Uterine smooth muscle cell (primary cell): ENCODE measurements at places on chromosomes 5 and 9. TPM values are rescaled to one million over a fixed set of nuclear protein-coding genes. Genes with fewer than 3 reads are reported as not detected.

ALDH1A1 gene
- total RNA-seq = 69.4 and 232 TPM in 2 replicates

PCDHA9 gene
- total RNA-seq = 0.11 and 0.12 TPM in 2 replicates

FRMPD1 gene
- total RNA-seq = under 0.01 TPM in 1 of 2 replicates, not detected in the other

MSMP gene
- total RNA-seq = 0.62 TPM in 1 of 2 replicates, not detected in the other

TLE1 gene
- 43.7 and 46.6 TPM in 2 replicates for total RNA-seq

PITX1 gene
- 1.5 and 2.2 TPM in 2 replicates for total RNA-seq

IL13 gene
- not detected in 2 replicates for total RNA-seq

C5orf58 gene
- not detected in 2 replicates for total RNA-seq

FAM170A gene
- 0.11 TPM in 1 of 2 replicates, not detected in the other for total RNA-seq

TLX3 gene
- not detected in 2 replicates for total RNA-seq

ZFP37 gene
- total RNA-seq = 2.5 and 3.1 TPM in 2 replicates

SMC2 gene
- total RNA-seq = 17.5 and 52.1 TPM in 2 replicates
